ENCODE measurements at places on chromosomes 16 and 17.

DNA sequence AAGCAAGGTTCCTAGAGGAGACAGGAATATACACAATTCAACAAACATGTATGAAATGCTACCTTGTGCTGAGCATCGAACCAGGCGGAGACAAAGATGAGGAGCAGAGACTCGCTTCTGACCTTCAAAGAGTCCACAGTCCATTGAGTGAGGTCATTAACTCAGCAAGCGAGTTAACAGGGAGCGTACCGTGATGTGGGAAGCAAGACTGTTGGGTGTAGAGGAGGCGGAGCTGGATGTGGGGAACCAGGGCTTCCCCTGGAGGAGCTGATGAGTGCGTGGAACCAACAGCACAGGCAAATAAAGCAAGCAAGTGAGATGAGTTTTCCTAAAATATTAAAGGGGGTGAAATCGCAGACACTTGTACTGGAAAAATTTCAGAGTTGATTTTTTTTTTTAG lies 65.0 kb downstream of the NXN start:
- no peak for DNase-seq

DNA sequence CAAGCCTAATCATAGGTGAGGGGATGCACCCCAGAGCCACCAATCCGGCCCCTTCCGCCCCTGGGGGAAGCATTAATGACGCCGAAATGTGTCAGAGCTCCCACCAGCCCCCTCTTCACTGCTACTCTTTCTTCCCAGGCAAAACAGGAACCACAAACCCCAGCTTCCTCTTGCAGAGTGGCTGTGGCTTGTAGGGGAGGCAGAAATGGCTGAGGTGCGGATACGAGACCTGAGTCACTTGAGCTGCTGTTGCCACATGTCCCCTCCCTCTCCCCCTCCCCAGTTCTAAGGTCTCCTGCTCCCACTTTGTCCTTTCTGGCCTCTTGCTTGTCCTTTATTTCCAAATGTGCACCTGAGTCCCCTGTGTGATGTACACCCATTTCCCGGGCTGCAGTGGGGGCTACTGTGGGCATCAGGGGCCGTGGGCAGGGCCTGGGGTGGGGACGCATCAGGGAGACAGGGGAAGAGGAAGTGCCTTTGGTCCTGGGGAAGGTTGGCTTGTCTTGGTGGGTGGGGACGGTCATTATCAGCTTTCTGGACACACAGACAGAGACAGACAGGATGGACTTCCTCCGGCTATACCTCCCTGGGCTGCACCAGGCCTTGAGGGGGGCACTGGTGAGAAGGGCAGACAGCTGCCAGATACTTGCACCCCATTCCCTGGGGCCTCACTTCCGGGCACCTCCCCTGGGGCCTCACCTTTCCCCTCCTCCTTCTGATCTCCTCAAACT lies at the start of gene APOBR:
TSS of gene APOBR (plus strand) at position 523 of the 731 bp plus-strand sequence. CDS start at position 562, 39 bp downstream.
- no peak for DNase-seq

GRCh38 chr16:50403491-50403890 lies 34.7 kb upstream of the BRD7 start:
- no peak for DNase-seq

DNA sequence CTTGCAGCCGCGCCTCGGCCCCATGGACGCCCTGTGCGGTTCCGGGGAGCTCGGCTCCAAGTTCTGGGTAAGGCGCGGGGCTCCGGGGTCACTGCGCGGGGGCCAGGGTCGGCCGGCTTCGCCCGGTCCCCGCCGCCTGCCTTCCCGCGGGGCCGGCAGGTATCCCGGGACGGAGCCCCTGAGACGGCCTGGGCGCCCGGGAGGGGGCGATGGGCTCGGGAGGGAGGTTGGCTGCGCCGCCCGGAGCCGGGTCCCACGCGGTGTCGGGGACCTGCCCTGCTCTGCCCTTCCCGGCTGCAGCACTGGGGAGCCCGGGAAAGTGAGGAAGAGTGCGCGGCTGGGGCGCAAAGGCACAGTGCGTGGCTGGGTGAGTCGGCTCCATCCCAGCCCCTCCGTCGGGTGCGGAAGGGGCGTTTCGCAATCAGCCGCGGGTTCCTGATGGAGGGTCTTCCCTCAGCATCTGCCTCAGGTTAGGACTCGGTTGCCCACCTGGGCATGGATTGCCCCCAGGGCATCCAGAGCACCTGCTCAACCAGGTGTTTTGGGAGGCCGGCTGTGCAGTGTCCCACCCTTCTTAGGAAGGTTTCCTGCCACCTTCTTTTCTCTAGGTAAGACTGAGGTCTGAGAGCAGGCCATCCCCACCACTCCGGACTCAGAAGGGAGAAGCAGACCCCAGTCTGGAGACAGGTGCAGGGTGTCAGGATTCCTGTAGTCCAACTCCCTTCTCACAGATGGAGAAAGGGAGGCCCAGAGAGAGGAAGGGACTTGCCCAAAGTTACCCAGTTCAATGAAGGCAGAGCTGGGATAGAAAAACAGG lies 442 bp downstream of the ABCC3 start:
- DNase-seq = no peak

DNA sequence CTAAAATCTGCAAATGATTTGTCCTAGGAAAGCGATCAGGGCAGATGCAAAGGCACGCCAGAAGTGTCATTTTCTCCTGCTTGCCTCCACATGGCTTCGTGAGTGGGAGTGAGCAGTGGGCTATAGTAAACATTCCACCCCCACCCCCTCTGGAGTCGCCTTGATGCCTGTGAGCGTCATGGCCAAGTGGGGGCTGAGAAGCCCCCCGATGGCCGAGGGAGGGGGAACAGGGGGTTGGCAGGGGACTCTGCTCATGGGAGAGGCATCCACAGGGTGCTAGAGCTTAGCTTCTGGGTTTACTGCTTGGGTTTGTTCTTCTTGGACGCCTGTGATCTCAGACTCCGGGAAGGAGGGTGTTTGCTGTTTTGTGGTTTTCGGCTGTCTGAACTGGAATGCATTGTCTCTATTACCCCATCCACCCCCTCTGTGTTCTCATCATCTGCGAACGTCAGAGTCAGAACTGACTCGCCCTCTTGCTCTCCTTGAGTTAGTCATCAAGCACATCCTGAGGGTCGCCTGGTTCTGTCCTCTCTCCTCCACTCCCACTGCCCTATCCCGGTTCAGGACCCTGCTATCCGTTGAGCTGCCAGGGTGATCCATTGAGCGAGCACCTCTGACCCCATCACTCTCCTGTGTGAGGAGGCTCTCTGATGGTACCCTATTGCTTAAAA lies 15.4 kb downstream of the TNS4 start:
- no peak for DNase-seq

- DNase-seq = no peak
Observed at GRCh38 chr17:41944943-41945342, 14.5 kb downstream of the ODAD4 start.

DNA sequence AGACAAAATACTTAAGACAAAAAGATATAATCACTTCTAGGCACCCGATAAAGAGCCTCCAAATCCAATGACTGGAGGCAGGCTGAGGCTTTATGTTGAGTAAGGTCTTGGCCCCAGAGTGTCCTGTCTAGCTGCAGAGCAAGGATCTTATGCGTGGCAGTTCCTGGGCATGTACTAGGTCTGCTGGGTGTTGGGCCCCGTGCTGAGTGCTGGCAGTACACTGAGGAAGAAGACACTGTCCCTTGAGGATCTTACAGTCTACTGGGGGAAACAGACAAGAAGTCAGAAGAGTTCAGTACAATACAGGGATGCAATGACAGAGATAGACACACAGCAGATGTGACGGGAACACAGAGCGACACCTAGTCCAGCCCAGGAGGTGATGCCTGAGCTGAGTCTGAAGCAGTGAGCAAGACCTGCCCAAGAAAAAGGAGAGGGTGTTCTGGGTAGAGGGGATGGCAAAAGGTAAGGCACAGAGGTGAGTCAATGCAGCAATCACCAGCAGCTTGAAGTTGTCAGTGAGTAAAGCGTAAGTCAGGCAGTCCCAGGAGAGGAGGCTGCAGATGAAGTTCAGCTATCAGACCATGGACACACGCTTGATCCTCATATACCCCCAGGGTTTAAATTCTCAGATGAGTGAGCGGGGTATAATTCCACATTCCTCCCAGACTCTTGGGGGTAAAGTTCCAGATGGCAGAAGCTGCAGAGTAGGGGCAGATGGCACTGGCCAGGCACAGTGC lies 18.1 kb downstream of the MAP3K14 start:
- no peak for DNase-seq

DNA sequence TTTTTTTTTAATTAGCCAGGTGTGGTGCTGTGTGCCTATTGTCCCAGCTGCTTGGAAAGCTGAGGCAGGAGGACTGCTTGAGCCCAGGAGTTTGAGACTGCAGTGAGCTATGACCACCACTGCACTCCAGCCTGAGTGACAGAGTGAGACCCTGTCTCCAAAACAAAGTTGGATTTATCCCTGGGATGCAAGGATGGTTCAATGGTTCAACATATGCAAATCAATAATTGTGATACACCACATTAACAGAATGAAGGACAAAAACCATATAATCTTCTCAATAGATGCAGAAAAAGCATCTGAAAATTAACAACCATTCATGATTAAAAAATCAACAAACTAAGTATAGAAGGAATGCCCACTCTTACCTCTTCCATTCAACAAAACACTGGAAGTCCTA lies 33.5 kb downstream of the CDR2 start:
- DNase-seq = no peak

DNA sequence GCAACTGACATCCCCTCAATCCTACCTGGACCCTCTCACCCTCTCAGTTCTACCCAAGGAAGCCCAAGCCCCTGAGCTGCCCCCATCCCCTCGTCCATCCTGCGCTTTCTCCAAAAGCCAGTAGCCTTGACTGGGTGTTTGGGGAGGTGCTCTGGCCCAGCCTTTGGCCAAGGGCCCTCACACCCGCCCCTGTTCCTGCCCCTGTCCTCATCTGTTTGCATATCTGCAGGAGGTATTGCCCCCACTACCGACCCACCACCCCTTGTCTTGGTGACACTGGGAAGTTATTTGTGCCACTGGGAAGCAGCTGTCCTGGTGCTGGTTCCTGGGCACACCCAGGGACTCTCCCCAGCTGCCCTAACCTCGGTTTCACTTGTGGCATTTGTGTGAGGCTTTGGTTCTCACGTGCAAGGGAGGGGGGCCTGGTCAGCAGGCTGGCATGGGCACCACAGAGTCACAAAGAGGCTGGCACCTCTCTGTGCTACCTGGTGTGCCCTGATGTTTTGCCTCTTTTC lies 75.3 kb downstream of the MRC2 start:
- DNase-seq = no peak

DNA sequence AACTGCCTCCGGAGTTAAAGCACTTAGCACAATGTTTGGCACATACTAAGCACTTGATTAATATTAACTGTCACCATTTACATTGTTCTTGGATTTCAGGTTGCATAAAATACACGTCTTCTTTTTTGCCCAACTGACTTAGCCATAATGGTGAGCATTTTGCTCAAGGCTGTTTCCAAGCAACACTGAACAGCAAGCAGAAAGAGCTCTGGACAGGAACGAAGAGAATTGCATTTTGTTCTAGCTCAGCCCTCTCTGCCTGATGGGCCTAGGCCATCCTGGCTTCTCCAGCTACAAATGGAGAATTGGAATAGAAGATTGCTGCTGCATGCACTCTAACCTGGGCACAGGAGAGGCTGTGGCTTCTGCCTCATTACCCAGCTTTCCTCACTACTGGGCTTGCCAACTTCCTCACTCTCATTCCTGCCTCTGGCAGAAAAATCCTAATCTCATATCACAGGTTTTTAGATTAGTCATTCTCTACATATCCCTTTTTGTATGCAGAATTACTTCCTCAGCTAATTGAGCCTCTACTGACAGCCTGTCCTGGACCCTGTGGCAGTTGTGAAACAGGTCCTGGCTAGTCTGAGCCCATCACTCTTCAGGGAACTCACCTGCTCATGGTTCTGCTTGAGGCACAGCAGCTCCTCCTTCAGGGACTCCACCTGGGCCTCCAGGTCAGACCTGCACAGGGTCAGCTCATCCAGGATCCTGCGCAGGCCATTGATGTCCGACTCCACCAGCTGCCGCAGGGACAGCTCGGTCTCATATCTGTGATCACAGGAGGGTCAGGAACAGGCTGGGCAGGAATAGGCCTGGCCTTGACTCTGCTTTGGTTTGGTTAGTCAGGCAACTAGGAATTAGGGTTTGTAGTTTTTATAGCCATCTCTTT lies 2.5 kb downstream of the KRT33A start:
- DNase-seq = no peak

GRCh38 chr16:50736448-50736847 lies 5.4 kb upstream of the CYLD start:
- no peak for DNase-seq

DNA sequence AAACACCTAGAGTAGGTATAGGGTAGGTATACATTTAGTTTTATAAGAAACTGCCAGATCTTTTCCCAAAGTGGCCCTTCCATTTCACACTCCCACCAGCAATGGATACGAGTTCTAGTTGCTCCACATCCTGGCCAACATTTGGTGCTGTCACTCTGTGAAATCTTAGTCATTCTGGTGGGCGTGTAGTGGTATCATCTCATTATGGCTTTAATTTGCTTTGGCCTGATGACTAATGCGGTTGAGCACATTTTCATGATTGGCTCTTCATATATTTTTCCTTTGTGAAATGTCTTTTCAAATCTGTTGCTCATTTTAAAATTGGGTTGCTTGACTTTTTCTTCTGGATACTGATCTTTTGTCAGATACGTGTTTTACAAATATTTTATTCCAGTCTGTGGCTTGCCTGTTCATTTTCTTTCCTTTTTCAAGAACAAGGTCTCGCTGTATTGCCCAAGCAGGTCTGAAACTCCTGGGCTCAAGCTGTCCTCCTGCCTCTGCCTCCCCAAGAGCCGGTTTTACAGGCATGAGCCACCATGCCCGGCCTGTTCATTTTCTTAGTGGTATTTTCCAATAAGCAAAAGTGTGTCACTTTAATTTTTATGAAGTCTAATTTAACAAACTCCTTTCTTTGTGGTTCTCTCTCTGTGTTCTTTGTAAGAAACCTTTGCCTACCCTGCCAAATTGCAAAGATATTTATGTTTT lies 192.4 kb downstream of the SEC14L1 start:
- no peak for DNase-seq

- no peak for DNase-seq
Observed at GRCh38 chr17:38601539-38602351, 4.0 kb downstream of the SRCIN1 start.
